Natural killer cell (primary cell): ENCODE measurements at places on chromosomes 3 and 15. TPM values are rescaled to one million over a fixed set of nuclear protein-coding genes. Genes with fewer than 3 reads are reported as not detected.

DNA sequence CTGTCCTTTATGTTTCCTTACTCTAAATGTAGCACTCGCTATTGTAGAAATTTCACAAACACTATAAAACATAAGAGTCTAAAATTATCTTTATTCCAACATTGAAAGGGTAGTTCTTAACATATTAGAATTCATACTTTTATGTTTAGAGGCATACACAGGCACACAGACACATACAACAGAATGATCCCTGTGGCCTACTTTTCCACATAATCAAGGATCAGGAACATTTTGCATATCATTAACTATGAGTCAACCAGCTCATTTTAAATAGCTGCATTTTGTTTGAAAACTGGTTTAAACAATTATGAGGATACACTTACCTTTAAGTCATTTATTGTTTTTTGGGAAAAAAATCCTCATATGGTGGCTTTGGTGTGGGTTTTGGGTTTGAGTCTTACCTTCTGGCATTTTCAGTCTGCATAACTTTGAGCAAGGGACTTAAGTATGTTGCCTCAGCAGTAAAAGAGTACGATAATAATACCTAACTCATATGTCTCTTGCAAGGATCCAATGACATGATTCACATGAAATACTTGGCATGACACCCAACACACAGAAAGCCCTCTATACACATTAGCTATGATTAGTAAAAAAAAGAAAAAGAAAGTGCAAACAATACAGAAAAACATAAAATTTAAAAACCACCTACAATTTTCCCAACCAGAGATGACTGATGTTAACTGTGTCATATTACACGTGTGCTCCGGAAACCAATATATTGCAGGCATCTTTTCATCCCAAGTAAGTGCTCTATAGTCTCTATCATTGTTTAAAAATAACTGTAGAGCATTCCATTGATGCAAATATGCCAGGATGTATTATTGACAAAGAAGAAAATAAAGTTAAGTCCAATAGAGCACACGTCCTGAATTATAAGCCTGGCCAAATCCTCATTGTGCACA lies 213.1 kb upstream of the ADAMTS9 start:
- H3K27me3 ChIP-seq, result no peaks in the 10 kb centered on the region
- no peak overlapping the region for H3K4me3 ChIP-seq
- H3K27ac ChIP-seq, result no peak overlapping the region
- no peaks in the 10 kb centered on the region for H3K4me1 ChIP-seq

GRCh38 chr3:193029800-193030199 lies 112.1 kb upstream of the MB21D2 start:
- DNase-seq, result no peak
- H3K27me3 ChIP-seq, result no peaks in the 10 kb centered on the region
- no peaks in the 10 kb centered on the region for H3K4me1 ChIP-seq

DNA sequence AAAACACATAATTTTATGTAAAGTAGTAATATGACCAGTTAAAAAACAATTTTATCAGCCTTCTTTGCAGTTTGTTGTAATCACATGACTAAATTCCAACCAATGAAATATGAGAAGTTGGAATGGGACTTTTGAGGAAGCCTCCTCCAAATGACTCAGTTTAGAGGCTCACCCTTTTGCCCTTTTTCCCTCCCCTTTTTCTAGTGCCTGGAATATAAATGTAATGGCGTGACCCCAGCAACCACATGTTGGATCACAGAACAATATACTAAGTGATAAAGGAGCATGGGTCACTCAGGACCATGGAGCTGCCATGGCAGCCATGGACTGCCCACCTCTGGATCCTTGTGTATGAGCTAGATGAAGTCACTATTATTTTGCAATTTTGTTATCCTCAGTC lies 48.8 kb upstream of the HEG1 start:
- no peaks in the 10 kb centered on the region for H3K27me3 ChIP-seq
- H3K27ac ChIP-seq, result no peak overlapping the region
- no peak for DNase-seq
- H3K36me3 ChIP-seq, result no peaks in the 10 kb centered on the region
- no peak overlapping the region for H3K4me3 ChIP-seq
- H3K4me1 ChIP-seq, result peaks cover 9% of the 10 kb centered on the region

- H3K36me3 ChIP-seq, result no peaks in the 10 kb centered on the region
- H3K4me3 ChIP-seq, result no peak overlapping the region
- DNase-seq, result peak; percentile 64
- H3K27me3 ChIP-seq, result no peaks in the 10 kb centered on the region
- peaks cover 20% of the 10 kb centered on the region for H3K4me1 ChIP-seq
- no peak overlapping the region for H3K27ac ChIP-seq
Measured at GRCh38 chr3:197458179-197458707, 97.5 kb downstream of the BDH1 start.

DNA sequence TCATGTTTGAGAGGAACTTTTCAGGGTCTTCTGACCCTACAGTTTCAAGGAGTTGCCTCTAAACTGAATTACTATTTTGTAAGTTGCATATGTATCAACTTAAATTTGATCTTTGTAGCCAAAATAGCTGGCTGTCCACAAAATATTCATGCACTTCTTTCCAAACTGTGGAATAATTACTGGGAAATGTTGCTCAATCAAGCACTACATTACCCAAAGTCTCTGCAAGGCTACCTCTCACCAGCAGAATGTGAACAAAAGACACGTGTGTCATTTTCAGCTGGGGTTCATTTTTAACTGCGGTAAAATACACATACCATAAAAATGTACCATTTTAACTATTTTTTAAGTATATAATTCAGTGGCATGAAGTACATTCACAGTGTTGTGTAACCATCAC lies 320.4 kb downstream of the CTNNB1 start:
- no peak overlapping the region for H3K4me3 ChIP-seq
- no peaks in the 10 kb centered on the region for H3K27me3 ChIP-seq
- no peak overlapping the region for H3K27ac ChIP-seq
- H3K36me3 ChIP-seq, result no peaks in the 10 kb centered on the region

DNA sequence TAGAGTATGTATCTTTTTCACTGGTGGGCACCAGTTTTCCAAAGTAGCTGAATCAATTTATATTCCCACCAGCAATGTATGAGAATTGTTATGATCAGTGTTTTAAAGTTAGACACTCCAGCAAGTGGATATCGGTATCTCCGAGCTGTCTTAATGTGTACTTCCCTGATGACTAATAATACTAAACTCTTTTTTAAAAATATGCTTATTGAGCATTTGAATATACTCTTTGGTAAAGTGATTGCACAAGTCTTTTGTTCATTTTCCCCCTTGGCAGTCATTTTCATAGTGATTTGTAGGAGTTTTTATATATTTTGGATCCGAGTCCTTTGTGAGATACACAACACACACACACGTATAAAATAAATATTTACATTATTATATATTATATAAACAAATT lies 12.5 kb upstream of the FEM1B start:
- no peak overlapping the region for H3K4me3 ChIP-seq
- no peaks in the 10 kb centered on the region for H3K36me3 ChIP-seq
- H3K27me3 ChIP-seq, result peaks cover 12% of the 10 kb centered on the region

- H3K4me3 ChIP-seq, result no peak overlapping the region
- peaks cover 38% of the 10 kb centered on the region for H3K36me3 ChIP-seq
- no peaks in the 10 kb centered on the region for H3K27me3 ChIP-seq
Measured at GRCh38 chr3:32147933-32148332, 41.5 kb downstream of the GPD1L start.

SEMA3F gene
- total RNA-seq, result 1.1 TPM

GOLGA6L6 gene
- total RNA-seq, result not detected

PIGZ gene
- total RNA-seq, result 2.3 TPM

- peak overlapping the region; percentile 5 for H3K4me3 ChIP-seq
- H3K36me3 ChIP-seq, result peaks cover 19% of the 10 kb centered on the region
- H3K27me3 ChIP-seq, result no peaks in the 10 kb centered on the region
- DNase-seq, result peak; percentile 81
Measured at GRCh38 chr3:36876181-36876936, 68.5 kb downstream of the TRANK1 start.

GRCh38 chr15:65773386-65774111 lies 18.5 kb downstream of the DENND4A start:
- DNase-seq, result no peak
- H3K27me3 ChIP-seq, result no peaks in the 10 kb centered on the region
- H3K36me3 ChIP-seq, result no peaks in the 10 kb centered on the region
- H3K4me3 ChIP-seq, result no peak overlapping the region
- peaks cover 30% of the 10 kb centered on the region for H3K4me1 ChIP-seq

MST1R gene
- 1.6 TPM for total RNA-seq

DNA sequence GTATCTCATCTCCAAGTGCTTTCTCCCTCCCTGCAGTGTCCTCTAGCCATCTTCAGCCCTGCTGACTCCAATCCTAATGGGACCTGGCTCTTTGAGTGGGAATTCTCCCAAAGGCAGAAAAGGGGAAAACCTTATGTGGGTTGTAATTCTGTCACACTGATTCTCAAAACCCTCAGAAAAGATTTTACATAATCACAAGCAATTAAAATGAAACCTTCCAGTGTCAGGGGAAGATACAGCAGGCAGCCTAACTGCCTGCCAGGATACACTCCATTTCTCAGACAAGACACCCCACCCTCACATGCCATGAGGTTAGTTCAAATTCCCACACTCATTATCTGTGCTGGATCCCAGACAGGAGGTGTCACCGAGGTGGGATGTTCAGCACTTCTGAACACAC lies 121.4 kb downstream of the RFTN1 start:
- H3K27ac ChIP-seq, result no peak overlapping the region
- H3K27me3 ChIP-seq, result no peaks in the 10 kb centered on the region

GRCh38 chr15:93072011-93072410 lies 17.0 kb downstream of the RGMA start:
- no peak overlapping the region for H3K4me3 ChIP-seq
- H3K4me1 ChIP-seq, result peaks cover 18% of the 10 kb centered on the region
- H3K36me3 ChIP-seq, result no peaks in the 10 kb centered on the region
- peaks cover 28% of the 10 kb centered on the region for H3K27me3 ChIP-seq
- DNase-seq, result no peak
- H3K27ac ChIP-seq, result no peak overlapping the region

GRCh38 chr3:111485086-111485485 lies 56.9 kb upstream of the CD96 start:
- DNase-seq, result no peak
- H3K4me3 ChIP-seq, result no peak overlapping the region
- H3K36me3 ChIP-seq, result no peaks in the 10 kb centered on the region
- no peak overlapping the region for H3K27ac ChIP-seq
- H3K4me1 ChIP-seq, result no peaks in the 10 kb centered on the region

GAP43 gene
- not detected for total RNA-seq

SOX14 gene
- not detected for total RNA-seq

GRCh38 chr15:33256874-33257273 lies 53.9 kb upstream of the RYR3 start:
- no peak overlapping the region for H3K4me3 ChIP-seq
- no peaks in the 10 kb centered on the region for H3K4me1 ChIP-seq
- no peaks in the 10 kb centered on the region for H3K36me3 ChIP-seq
- no peak for DNase-seq
- no peak overlapping the region for H3K27ac ChIP-seq
- H3K27me3 ChIP-seq, result no peaks in the 10 kb centered on the region

GRCh38 chr3:49912881-49913281 lies 9.2 kb upstream of the MST1R start:
- H3K27ac ChIP-seq, result no peak overlapping the region
- no peak overlapping the region for H3K4me3 ChIP-seq
- H3K27me3 ChIP-seq, result no peaks in the 10 kb centered on the region
- H3K36me3 ChIP-seq, result peaks cover 16% of the 10 kb centered on the region
- DNase-seq, result no peak

DNA sequence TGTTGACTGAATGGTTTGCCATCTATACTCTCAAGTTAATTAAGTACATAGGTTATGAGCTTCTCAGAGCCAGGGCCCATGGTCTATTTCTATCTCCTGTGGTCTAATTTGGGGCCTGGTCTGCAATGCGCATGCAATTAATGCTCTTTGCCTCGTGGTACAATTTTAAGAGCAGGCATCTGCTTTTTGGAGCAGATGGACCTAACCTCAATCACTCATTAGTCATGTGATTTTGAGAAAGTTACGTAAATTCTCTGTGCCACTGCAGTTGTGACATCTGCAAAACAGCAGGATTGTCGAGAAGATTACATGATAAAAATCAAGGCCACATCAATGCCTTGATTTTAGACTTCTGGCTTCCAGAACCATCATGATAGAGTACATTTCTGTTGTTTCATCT lies 543.7 kb upstream of the ADAMTS9 start:
- no peak overlapping the region for H3K27ac ChIP-seq
- no peaks in the 10 kb centered on the region for H3K4me1 ChIP-seq
- DNase-seq, result no peak
- H3K27me3 ChIP-seq, result no peaks in the 10 kb centered on the region
- no peak overlapping the region for H3K4me3 ChIP-seq

DNA sequence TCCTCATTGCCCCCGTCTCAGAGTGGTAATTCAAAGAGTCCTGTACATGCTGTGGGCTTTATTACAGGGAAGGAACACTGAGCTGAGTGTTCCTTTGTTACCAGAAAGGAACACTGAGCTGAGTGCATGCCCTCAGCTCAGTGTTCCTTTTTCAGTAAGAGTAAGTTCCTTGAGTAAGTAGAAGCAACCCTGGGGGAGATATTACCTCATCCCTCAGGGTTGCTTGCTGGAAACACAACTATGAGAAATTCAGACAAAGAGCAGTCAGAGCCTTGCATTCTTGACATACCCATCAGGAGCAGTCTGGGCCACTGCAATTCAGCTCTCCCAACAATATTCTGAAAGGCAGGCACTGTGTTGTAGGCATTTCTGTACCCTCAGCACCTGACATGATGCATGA lies 17.0 kb downstream of the CHRM5 start:
- H3K27me3 ChIP-seq, result no peaks in the 10 kb centered on the region
- H3K4me1 ChIP-seq, result peaks cover 5% of the 10 kb centered on the region
- H3K4me3 ChIP-seq, result no peak overlapping the region
- no peaks in the 10 kb centered on the region for H3K36me3 ChIP-seq

PGBD4 gene
- 4.0 TPM for total RNA-seq

DNA sequence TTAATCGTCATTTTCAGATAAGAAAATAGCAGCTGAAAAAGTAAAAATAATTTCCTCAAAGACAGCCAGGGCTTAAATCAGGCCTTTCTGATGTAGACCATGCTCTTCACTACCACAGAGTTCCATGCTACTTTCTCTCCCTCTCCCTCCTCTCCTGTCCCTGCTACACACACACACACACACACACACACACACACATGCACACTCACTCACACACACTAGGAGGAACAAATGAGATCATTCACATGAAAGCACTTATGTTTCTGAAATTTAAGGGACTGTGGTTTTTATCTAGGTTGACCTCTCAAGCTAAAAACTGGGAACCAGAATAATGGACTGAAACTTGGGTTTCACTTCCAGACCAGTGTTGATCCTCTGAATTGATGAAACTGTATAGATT lies 4.1 kb upstream of the PSMA4 start:
- H3K27me3 ChIP-seq, result no peaks in the 10 kb centered on the region
- H3K36me3 ChIP-seq, result no peaks in the 10 kb centered on the region
- H3K4me1 ChIP-seq, result peaks cover 11% of the 10 kb centered on the region
- no peak overlapping the region for H3K27ac ChIP-seq

DNA sequence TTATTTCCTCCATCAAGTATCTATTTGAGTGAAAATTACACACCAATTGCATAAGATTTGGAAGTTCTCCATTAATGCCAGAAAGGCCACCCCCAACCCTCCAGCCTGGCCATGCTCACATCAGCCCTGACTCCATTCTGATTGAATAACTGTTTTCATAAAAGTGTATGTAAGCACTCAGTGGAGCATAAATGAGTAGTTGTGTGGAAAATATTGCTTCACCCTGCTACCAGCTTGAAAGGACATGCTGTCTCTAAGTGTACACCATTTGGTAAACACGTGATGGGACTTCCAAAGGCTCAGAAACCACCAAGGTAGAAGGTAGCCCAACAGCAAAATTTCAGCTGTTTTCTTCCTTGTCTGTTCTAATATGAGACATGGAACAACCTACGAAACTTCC lies 393.8 kb downstream of the ZNF385D start:
- H3K4me3 ChIP-seq, result no peak overlapping the region
- no peaks in the 10 kb centered on the region for H3K36me3 ChIP-seq
- no peak overlapping the region for H3K27ac ChIP-seq
- no peaks in the 10 kb centered on the region for H3K4me1 ChIP-seq
- no peak for DNase-seq
